ENCODE measurements at places on chromosomes 2 and 18.

DNA sequence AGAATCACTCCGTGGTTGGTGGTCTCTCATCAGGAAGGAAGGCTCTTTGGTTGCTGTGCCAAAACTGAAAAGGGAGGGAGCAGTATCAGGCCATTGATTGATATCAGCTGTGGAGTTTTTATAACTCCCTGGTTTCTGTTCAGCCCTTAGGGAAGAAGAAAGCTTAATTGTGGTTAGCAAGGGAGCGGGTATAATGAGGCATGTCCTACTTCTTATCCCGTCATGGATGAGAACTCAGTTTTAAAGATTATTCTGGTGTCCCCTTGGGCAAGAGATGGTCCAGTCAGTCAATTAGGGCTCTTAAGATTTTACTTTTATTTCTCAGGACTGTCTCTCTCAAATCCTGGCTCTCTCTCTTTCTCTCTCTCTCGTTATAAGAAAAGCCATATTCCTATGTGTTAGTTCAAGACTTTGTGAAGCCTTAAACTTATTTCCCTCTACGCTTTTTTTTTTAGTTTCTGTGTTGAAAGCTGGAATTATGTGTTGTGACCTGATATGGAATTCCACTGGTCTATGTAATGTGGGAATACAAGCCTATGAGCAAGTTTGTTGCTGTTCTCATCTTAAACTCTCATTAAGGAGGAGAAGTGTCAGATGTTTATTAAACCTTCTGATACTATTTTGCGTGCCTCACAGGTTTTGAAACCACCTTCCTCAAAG lies 514.0 kb upstream of the CDH2 start:
- DNase-seq: no peak

GRCh38 chr2:216355711-216356110 lies 16.6 kb downstream of the MARCHF4 start:
- DNase-seq: no peak

GRCh38 chr18:42074704-42075103 lies 119.7 kb downstream of the PIK3C3 start:
- DNase-seq: no peak

GRCh38 chr2:30702694-30703093 lies 104.6 kb downstream of the CAPN13 start:
- no peak for DNase-seq

- no peak for DNase-seq
Observed at GRCh38 chr2:46540496-46541331, 61.3 kb downstream of the TMEM247 start.

DNA sequence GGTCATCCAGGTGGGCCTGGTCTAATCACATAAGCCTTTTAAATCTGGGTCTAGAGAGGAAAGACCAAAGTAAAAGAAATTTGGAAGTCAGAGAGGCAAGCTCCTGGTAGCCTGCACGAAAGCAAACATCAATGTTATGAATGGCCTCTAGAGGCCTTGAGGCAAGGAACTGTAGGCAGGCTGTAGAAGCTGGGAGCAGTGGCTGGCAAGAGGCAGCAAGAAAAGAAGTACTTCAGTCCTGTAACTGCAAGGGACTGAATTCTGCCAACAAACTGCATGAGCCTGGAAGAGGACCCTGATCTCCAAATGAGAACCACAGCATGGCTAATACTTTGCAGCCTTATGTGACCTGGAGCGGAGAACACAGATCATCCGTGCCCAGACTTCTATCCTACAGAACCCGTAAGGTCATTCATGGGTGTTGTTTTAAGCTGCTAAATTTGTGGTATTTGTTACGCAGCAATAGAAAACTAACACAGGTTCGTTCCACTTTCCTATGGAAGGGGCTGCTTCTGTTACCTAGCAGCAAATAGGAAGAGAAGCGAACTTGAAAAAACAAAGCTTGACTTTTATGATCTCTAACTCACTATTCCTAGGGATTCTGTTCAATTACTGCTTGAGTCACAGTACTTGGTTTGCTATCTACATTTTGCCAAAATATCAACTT lies 1.2 kb downstream of the IMMT start:
- no peak for DNase-seq

DNA sequence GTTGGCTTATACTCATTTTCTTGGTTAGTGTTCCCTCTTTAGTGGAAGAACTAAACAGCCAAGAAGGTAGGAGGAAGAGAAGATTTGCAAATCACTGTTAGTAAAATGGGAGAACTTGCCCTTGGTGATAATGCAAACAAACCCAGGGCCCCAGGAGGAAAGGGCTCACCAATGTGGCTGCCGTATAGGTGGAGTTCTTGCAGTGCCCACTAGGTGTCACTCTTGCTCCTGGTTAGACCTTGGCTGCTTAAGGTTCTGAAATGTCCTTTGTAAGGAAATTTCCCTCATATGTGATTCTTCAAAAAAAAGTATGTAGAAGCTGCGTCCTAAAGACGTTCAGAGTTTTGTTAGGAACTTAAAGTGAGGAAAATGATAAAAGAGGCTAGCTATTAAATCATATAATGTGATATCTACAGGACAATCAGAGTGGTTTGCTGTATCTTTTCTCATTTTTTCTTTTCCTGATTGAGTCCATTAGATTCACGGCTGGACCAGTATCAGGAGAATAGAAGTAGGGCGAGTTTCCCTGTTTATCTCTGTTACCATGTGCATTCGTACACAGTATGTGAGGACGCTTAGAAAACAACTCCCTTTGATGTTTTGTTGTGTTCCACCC lies 48.6 kb downstream of the RPIA start:
- peak; percentile 40 for DNase-seq

GRCh38 chr18:46158499-46158898 lies 54.3 kb downstream of the HAUS1 start:
- no peak for DNase-seq

Data from AG09309 (cell line).